AG04450 (cell line): ENCODE measurements at places on chromosomes 6 and 20.

GRCh38 chr6:129124347-129124746, 241.4 kb downstream of the LAMA2 start:
- DNase-seq: no peak

GRCh38 chr6:124010574-124010973, 206.9 kb downstream of the NKAIN2 start:
- DNase-seq: no peak

- DNase-seq: no peak
Observed at GRCh38 chr6:152271776-152272464, 365.2 kb downstream of the SYNE1 start.

GRCh38 chr6:5876076-5876475, 130.6 kb downstream of the NRN1 start:
- DNase-seq: no peak

DNA sequence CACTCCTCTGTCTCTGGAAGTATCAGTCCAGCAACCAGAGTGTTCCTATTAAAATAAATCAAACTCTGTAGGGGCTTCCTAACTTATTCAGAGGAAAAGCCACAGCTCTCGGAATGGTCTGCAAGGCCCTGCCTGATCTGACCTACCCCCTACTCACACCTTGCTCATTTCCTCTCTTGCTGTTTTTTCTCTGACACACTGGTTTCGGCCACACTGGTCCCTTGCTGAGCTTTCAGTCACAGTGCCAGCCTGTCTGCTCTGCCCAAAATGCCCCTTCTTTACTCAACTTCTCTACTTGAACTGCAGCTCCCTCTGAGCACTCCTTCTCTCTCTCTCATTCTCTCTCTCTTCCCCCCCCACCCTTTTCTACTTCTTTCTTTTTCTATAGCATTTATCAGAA, 430.2 kb downstream of the UTRN start:
- no peak for DNase-seq

DNA sequence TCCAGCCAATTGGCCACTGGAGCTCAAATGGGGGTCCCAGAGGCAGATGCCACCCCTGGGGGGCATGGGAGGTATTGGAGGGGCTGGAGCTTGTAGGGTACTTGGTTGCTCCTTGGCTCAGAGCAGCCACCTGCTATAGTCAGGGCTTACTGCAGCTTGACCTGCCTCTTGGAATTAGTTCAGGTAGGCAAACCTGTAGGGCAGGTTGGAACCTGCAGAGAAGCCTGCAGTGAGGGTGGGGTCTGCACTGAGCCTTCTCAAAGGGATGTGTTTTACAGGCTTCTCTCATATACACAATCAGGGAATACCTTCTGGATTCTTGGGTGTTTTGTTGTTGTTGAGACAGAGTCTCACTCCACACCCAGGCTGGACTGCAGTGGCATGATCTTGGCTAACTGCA, 94.2 kb upstream of the MYL9 start:
- DNase-seq: no peak

DNA sequence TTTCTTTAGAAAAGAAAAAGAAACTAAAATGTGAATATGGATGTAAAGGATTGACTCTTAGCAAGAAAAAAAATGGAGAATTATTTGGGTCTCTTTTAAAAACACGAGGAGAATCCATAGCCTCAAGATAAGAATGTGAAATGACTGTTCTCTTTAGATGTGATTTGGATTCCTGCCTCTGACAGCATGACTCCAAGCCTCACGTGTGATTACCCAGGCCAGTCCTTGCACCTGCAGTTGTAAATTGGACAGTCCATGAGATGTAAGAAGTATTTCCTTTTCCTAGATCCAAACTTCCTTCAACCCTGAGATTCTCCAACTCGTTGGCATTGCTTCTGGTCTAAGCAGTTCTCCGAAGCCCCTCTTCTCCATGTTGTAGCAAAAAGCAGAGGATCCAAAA, 31.9 kb downstream of the SLC2A12 start:
- DNase-seq: no peak

GRCh38 chr6:100881707-100882040, 545 bp upstream of the ASCC3 start:
- no peak for DNase-seq

DNA sequence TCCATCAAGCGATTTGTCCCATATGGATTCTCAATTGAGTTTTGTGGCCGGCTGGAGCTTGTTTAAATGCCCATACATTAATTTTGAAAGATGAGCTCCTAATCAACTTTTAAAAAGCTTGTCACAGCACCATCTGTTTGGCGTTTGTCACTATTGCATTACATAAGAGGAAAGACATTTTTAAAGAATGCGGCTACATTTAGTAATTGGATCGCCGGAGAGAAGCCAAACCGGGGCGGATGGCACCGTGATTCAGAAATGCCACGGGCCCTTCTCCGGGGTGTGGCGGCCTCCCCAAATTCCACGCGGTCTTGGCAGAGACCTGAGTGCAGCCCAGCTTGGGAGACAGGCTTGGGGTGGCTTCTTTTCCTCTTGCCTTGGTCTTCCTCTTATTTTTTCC, 67.7 kb upstream of the ZNFX1 start:
- no peak for DNase-seq

GRCh38 chr6:130872250-130873095, 45.3 kb downstream of the SMLR1 start:
- no peak for DNase-seq

DNA sequence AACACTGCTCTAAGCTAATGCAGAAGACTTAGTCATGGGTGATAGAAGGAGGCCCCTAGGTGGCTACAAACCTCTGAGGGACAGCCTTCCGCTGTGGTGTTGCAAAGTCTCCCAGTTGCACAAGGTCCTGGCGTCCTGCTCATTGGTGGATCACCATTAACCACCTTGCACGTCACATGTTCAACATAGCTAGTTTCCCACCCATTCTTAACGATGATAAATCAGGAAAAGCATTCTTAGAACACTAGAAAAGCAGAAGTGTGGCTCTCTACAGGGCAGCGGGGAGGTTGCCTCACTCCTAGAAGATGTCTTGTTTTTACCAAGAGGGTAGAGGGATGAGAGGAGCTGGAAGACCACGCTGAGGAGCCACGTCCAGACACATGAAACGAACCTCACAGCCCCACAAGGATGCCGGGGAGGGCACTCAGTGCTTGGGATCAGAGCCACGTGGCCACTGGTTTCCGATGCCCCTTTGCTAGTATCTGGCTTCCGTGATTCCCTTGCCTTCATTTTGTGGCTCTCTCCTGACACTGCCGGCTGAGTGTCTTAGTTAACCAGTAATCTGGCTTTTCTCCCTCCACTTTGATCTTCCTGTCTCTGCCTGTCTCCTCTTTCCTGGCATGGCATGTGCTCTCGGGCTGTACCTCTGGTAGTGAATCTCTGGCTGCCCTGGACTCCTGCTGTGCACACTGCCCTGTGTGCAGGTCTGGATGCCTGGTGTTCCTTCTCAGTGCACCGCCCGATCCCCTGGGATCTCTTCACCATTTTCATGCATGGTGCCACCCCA, 91.4 kb upstream of the NEDD9 start:
- no peak for DNase-seq

GRCh38 chr20:50285376-50286173, 94.9 kb downstream of the CEBPB start:
- DNase-seq: no peak

DNA sequence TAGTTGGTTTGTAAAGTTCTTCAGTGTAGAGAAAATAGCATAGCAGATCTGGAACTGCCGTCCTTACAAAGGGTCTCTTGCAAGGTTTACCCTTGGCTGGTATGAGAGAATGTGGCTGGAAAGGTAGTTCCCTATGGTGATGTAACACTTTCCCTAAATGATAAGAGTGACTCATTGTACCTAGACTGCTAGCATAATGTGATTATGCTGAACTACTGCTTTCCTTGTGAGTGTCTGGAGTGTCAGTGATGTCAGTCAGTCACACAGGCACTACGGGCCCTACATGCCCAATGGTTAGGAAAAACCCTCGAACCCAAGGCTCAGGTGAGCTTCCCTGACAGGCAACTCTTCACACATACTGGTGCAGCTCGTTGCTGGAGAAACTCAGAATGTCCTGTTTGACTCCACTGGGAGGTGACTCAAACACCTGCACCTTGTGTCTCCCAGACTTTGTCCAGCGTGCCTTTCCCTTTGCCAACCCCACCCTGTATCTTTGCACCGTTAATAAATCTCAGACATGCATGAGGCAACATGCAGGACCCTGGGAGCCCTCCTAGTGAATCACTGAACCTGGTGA, 28.4 kb upstream of the LY86 start:
- no peak for DNase-seq

- DNase-seq: no peak
Observed at GRCh38 chr6:166165558-166166313, 1.9 kb downstream of the TBXT start.

DNA sequence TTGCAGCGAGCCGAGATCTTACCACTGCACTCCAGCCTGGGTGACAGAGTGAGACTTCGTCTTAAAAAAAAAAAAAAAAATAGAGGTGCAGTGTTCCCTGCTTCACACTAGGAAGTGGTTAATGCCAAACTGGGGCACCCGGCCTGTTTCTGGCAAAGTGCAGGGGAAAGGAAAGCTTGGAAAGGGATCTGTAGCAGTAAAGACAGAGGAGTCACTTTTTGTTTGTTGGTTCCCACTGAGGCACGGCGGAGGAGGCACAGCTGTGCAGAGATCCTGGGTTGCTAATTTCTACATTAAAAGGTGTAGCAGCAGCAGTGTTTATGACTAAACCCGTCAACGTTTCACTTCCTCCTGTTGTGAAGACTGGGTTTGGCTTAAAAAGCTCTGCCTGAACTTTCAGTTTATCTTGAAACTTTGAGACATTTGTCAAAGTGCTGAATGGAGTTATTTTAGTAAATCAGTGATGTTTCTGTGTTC, 125.6 kb downstream of the CARMIL1 start:
- no peak for DNase-seq

DNA sequence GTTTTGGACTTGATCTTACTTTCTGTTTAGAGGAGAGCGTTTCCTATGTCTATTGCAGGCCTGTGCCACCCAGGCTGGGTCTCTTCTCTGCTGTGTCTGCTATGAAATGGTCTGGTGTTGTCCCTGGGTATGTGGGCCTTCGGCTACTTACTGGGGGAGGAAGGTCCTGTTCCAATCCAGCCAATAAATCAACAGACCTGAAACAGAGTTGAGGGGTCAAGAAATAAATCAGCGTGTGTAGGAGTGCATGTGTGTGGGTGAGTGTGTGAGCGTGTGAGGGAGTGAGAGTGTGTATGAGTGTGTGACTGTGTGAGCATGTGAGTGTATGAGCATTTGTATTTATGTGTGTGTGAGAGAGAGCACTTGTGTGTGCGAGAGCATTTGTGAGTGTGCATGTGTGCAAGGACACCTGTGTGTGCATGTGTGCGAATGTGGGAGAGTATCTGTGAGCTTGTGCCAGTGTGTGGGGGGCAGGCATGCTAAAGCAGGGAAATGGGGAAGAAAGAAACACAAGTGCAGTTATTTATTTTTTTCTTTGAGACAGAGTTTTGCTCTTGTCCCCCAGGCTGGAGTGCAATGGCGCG, 86.3 kb upstream of the PMEPA1 start:
- no peak for DNase-seq

- DNase-seq: no peak
Observed at GRCh38 chr20:24996449-24997377, 4.2 kb upstream of the APMAP start.

- DNase-seq: no peak
Observed at GRCh38 chr6:149452037-149452939, 32.5 kb downstream of the ZC3H12D start.

GRCh38 chr6:111625461-111626391, 20.0 kb upstream of the TRAF3IP2 start:
- DNase-seq: no peak

- DNase-seq: no peak
Observed at GRCh38 chr6:69735027-69735426, 61.8 kb downstream of the LMBRD1 start.

- no peak for DNase-seq
Observed at GRCh38 chr6:99393366-99393697, 663 bp downstream of the COQ3 start.

GRCh38 chr6:150126641-150127291, 16.1 kb upstream of the PPP1R14C start:
- DNase-seq: no peak

- DNase-seq: no peak
Observed at GRCh38 chr6:43639984-43640800, 4.6 kb downstream of the MAD2L1BP start.

GRCh38 chr6:144710207-144710606, 425.1 kb downstream of the UTRN start:
- peak; percentile 42 for DNase-seq
